ENCODE measurements at places on chromosomes 3 and 15.
A peak's percentile ranks its signal among the peaks of the same experiment; 100 is the strongest.

DNA sequence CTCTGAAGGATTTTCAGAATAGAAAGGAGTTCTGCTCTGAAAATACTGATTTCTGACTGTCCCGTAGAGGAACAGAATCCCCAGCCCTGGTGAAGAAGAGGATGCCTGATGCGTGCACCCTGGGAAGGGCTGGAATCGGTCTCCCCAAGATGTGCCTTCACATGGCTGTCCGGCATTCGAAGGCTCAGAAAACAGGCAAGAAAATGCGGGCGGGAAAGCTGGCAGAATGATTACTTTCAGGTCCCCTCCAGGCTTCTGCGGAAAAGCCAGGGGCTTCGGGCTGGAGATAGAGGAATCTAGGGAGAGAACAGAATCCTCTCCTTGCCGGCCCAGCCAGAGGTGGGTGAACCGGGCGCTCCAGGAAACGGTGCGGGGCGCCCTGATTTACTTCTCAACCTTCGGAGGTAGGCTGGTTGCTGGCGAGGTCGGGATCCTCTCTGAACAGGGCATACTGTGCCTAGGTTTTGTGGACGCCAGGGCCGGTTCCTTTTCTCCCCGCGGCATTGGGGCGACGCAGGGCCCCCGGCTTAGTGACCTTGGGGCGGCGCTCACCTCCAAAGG is 2.5 kb downstream of the FOXL2NB start:
- no peak for DNase-seq

- DNase-seq: no peak
Observed at GRCh38 chr3:30248423-30248822, 358.0 kb upstream of the TGFBR2 start.

DNA sequence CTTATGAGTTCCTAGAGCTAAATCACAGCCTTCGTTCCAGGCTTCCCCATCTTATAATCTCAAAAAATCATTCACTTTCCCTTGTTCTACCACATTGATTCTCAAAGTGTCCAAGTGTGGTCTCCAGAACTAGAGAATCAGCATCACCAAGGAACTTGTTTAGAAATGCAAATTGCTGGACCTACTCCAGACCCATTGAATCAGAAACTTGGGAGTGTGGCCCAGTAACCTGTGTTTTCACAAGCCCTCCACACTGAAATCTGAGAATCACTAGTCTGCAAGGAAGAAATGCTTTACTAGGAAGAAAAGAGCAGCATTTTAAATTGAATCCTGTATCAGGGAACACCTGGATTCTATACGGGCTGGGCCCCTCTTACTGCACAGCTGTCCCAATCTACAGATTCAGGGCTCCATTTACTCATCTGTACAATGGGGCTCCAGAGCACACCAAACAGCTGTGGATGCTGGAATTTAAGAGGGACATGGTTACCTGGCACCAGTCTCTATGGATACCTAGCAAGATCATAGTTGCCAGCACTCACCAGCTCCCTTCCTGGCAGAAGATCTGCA is 3.9 kb downstream of the MEGF11 start:
- no peak for DNase-seq

DNA sequence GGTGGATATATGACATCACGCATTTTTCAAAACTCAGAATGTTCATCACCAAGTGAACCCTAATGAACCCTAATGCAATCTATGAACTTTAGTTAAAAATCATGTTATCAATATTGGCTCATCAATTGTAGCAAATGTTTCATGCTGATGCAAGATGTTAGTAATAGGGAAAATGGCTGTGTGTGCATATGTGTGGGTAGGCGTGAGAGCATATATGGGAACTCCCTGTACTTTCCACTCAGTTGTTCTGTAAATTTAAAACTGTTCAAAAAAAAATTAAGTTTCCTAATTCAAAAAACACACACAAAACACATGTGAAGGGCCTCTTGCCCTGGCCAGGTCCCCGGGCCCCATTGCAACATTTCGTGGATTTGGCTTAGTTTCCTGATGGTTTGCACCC is 89.7 kb upstream of the PROK2 start:
- no peak for DNase-seq

DNA sequence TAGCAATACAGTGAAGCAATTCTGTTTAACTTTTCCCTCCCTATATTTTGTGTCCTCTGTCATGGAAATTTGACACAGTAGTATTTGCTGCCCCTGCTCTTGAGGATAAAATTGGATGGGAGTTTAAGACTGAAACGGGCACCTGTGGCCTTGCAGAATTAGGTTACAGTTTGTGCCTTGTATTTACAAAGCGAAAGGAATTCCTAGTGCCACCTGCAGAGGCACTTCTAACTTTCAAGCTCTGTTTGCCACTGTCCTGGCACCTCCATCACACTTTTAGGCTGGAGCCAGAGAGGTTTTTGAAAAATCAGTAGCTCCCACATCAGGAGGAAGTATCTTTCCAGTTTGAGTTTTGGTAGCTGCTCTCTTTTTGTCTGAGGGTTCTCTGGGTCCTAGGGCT is 39.5 kb downstream of the CD86 start:
- DNase-seq: no peak

DNA sequence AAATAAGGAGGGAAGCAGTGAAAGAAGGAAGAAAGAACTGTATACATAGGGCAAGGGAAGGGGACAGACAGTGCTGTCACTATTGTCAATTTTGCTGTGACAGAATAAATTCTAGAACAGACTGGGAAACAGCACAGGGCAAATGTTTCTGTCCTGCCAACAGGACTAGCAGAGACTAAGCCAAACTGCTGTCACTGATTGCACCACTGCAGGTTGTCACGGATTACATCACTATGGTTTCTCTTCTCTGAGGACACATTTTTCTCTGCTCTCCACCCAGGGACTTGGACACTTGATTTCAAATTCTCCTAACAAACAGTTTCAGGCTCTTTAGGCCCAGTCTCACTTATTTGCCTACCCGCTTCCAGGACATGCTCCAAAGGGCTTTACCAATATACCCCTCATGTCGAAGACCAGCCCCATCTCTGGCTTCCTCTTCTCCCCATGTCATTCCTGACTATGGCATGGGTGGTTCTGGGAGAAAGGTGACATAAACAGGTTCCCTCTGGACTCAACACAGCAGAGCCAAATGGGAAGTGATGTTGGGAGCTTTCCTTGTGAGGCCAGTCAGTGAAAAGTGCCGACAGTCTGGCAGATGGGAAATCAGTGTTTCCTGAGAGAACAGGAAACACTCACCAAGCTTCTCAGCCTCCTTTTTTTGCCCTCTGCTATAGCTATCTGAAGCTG is 70.2 kb upstream of the ST3GAL6 start:
- no peak for DNase-seq

- no peak for DNase-seq
Observed at GRCh38 chr3:25662736-25663320, 1.9 kb downstream of the TOP2B start.

DNA sequence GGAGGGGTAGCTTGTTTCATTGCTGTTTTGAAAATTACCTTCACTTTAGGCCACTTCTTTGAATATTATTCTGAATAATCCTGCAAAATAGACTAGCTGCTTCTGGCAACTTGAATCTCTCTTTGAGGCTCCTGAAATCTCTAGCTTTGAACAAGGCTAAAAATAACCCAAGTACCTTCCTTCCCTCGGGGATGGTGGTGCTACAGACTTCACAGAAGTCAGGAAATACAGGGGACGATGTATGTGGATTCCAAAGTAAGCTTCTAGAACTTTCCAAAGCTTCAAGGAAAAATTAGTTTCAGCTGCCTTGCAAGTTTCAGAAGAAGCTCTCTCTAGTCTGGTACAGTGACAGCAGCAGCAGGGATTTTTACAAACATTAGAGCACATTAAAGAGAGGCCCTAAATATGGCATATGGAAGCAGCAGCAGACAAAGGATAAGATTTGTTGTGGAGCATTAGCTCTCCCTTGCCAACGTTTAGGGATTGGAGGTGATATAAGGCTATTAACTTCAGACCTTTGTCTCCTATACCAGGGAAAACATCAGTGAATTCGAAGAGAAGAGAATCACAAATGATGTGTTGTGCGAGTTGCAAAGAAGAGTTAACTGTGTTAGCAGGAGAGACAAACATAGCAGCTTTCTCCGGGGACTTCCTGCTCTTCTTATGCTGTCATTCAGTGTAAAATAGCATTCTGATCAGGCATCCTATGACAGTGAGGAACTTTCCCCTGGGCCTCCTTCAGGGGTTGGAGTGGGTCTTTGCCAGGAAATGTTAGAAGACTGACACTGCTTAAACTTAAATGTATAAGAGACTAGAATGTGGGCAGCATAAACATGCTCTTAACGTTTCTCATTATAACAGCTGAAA is 783.0 kb upstream of the ARPP21 start:
- DNase-seq: no peak

DNA sequence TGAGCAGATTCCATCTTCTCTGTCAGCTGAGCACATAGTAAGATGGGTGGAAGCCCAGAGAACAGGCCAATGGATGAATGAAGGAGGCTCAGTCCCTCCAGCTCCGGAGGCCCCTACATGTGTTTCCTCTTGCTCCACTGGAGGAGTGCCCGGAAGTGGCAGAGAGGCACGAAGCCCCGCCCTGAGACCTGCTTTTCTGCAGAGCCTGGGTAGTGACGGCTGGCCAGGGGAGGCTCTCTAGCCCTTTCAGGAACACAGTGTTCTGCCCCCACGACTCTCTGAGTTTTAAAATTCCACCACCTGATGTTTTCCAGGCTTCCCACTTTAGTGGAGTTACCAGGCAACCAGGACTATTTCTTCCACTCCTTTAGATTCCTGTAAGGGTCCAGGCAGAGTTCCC is 149.4 kb upstream of the SLC6A11 start:
- no peak for DNase-seq

- DNase-seq: no peak
Observed at GRCh38 chr3:55690177-55690576, 203.1 kb upstream of the WNT5A start.

- no peak for DNase-seq
Observed at GRCh38 chr3:100500320-100500880, 8.0 kb downstream of the TMEM45A start.

DNA sequence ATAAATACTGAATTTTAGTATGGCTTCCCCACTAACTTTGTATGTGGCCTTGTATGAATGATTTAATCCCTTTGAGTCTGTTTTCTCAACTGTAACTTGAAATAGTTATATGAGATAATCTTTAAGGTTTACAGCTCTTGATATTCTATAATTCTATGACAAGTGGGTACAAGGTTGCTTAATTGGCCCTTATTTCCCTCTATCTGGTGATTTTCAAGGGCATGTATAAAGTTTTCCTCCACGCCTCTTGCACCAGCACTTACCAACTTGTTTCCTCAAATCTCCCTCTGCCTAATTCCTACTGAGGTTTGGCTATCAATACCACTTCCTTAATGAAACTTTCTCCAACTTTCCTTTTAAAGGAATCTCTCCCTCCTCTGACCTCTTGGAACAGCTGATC is 112.9 kb downstream of the ISL2 start:
- no peak for DNase-seq

DNA sequence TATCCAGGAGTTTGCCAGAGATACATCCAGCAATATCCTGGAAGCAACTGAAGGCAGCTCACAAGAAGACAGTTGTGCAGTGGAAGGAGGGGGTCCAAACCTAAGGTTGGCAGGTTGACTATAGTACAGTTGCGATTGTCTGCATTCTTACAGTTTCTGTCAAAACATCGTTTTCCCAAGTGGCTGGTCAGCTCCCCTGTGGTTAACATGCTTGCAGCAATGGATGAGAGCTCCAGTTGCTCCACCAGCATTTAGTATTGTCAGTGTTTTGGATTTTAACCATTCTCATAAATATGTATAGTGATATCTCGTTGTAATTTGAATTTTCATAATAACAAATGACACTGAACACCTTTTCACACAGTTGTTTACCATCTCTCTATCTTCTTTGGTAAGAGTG is 31.5 kb downstream of the KLF13 start:
- DNase-seq: no peak

DNA sequence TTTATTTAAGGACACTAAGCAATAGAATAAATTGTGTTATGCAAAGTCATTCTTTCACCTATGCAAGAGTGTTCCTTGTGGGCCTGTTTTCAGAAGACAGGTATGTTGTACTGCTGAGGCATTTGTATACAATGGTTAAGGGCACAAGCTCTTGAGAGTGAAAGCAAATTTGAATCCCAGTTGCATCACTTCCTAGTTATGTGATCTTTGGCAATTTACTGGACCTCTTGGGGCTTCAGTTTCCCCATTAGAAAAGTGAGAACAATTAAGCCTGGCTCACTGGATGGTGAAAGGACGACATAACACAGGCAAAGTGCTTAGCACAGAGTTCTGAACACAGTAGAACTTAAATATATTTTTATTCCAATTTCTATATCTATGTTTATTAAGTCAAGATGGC is 117.4 kb downstream of the EFHB start:
- DNase-seq: no peak

GRCh38 chr15:85649372-85649771 is 145.4 kb downstream of the KLHL25 start:
- peak; percentile 45 for DNase-seq

GRCh38 chr3:182384221-182384620 is 409.1 kb upstream of the ATP11B start:
- DNase-seq: no peak

DNA sequence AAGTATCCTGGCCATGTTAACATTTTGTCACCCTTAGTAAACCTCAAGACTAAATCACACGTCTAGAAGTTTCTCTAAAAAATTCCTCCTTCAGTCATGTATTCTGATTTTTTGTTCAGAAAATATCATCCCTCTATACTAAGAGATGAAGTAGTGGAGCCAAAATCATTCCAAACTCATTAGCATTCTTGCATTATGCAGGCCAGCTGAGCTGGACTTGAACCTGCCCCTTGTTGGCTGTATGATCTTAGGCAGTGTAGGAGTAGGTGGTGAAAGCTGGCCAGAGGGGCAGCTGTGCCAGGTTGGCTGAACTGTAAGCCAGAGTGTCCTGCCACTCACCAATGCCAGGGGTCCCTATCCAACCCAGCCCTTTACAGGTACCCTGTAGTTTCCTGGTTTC is 69.1 kb downstream of the CDAN1 start:
- no peak for DNase-seq

- DNase-seq: no peak
Observed at GRCh38 chr15:35757361-35757760, 211.4 kb upstream of the DPH6 start.

DNA sequence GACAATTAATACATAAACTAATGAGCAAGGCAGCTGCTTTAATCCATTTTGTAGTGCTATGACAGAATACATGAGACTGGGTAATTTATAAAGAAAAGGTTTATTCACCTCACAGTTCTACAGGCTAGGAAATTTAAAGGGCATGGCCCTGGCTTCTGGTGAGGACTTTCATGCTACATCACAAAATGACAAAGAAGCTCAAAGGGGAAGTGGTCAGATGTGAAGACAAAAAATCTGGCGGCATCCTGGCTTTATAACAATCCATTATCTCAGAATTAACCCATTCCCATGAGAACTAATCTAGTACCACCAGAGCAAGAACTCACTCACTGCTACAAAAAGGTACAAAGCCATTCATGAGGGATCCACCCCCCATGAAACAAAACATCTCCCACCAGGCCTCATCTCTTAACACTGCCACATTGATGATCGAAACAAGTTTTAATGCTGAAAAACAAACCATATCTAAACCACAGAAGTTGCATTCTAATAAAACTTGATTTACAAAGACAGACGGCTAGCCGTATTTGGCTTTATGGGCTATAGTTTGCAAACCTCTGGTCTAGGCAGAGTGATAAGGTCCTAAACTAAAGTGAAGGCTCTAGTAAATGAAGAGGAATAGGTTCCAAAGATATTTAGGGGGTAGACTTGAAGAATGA is 44.2 kb downstream of the GSK3B start:
- no peak for DNase-seq

- no peak for DNase-seq
Observed at GRCh38 chr3:27366062-27366591, 3.1 kb downstream of the NEK10 start.

GRCh38 chr15:45486317-45486716 is 36.2 kb downstream of the SLC30A4 start:
- no peak for DNase-seq

Data from SW 1271 (cell line).